ENCODE measurements at places on chromosomes 1 and 21. TPM values are rescaled to one million over a fixed set of nuclear protein-coding genes. Genes with fewer than 3 reads are reported as not detected.

The AIM2 gene
- 0.42 TPM for total RNA-seq

The ROR1 gene
- 0.50 TPM for total RNA-seq

DNA sequence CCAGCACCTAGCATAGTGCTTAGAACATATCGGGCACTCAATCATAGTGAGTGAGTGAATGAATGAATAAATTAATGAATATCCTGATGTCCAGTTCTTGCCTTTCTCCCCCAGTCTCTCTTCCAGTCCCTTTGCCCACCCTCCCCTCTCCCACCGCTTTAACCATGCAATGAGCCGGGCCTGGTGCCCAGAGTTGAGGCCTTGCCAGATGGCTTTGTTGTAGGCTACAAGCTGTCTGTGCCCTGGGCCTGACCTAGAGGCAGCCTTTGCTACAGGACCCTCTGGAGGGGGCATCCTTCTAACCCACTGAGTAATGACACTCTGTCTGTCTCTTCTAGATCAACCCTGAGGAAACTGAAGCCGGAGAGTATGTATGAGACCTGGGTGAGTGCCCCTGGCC lies 6.9 kb downstream of the CASQ1 start:
- no peak overlapping the region for H3K4me3 ChIP-seq
- no peak for DNase-seq
- H3K27me3 ChIP-seq, result no peaks in the 10 kb centered on the region
- H3K4me1 ChIP-seq, result peaks cover 5% of the 10 kb centered on the region
- no peak overlapping the region for H3K27ac ChIP-seq
- H3K36me3 ChIP-seq, result no peaks in the 10 kb centered on the region

DNA sequence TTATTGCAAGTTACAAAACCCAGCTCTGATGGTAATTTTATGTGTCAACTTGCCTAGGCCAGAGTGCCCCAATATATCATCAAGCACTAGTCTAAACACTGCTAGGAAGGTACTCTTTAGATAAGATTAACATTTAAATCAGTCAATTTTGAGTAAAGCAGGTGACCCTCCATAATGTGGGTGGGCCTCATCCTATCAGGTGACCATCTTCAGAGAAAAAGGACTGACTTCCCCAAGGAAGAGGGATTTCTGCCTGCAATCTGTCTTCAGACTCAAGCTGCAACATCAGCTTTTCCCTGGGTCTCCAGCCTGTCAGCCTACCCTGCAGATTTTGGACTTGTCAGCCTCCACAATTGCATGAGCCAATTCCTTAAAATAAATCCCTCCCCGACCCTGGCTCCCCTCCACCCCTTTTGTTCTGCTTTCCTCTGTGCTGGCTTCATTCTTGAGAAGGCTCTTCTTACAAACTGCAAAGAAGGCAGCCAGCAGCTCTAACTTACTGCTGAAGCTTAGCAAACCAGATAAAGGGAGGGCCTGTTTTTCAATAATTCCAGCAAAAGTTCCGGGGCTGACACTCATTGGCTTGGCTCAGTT lies 56.4 kb upstream of the RUNX3 start:
- H3K27me3 ChIP-seq, result no peaks in the 10 kb centered on the region
- no peaks in the 10 kb centered on the region for H3K36me3 ChIP-seq
- no peak overlapping the region for H3K27ac ChIP-seq
- no peaks in the 10 kb centered on the region for H3K4me1 ChIP-seq
- H3K4me3 ChIP-seq, result no peak overlapping the region
- DNase-seq, result no peak

GRCh38 chr1:101587741-101588140 lies 350.9 kb downstream of the S1PR1 start:
- no peak for DNase-seq
- no peaks in the 10 kb centered on the region for H3K4me1 ChIP-seq
- H3K4me3 ChIP-seq, result no peak overlapping the region
- no peak overlapping the region for H3K27ac ChIP-seq
- H3K27me3 ChIP-seq, result no peaks in the 10 kb centered on the region

- no peak overlapping the region for H3K4me3 ChIP-seq
- no peaks in the 10 kb centered on the region for H3K36me3 ChIP-seq
- H3K4me1 ChIP-seq, result no peaks in the 10 kb centered on the region
- no peak overlapping the region for H3K27ac ChIP-seq
- no peak for DNase-seq
These were observed 93.9 kb downstream of the GLIS1 start for GRCh38 chr1:53644909-53645689.

DNA sequence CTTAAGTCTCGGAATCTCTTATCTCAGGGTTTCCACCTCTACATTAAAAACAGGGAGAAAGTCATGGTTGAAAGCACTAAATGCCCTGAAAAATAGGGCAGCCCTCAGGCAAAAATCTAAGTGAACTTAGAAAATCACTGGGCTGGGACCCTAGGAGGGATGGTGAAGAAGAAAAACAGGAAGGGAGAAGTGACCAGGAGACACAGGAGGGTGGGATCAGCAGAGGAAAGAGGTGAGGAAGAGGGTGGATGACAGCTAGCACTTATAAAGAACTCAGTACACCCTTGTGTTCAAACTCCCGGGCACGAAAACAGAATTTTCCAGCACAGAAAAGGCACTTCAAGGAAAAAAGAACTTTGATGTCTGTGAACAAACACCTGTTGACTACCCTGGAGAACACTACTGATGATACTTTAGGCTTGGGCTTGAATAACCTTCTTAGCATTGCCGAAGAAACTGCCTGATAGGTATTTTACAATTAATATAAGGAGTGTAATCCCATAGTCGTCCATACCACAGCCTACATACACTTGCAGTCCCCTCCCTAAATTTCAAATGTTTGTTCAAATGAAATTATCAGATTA lies 2.0 kb downstream of the CHML start:
- H3K27ac ChIP-seq, result no peak overlapping the region
- no peaks in the 10 kb centered on the region for H3K27me3 ChIP-seq
- peaks cover 6% of the 10 kb centered on the region for H3K4me1 ChIP-seq
- no peak overlapping the region for H3K4me3 ChIP-seq
- no peak for DNase-seq
